ENCODE measurements at places on chromosomes 5 and 9.

GRCh38 chr9:77751341-77752091 is 103.4 kb upstream of the GNA14 start:
- peak; percentile 41 for DNase-seq

DNA sequence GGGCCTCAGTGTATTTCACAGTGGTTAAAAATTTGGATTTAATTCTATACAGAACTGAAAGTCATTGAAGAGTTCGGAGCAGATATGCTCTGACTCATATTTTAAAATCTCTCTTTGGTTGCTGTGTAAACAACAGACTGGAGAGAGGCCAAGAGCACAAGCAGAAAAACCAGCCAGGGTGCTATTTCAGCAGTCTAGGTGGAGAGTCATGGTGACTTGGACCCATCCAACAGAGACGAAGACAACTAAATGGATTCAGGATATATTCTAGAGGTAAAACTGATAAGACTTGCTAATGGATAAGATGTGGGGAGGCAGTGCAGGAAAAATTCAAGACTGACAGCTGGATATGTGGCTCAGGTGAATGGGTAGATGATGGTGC is 168.9 kb downstream of the MAPKAP1 start:
- no peak for DNase-seq

GRCh38 chr5:97127727-97128126 is 14.7 kb downstream of the LIX1 start:
- DNase-seq = no peak

DNA sequence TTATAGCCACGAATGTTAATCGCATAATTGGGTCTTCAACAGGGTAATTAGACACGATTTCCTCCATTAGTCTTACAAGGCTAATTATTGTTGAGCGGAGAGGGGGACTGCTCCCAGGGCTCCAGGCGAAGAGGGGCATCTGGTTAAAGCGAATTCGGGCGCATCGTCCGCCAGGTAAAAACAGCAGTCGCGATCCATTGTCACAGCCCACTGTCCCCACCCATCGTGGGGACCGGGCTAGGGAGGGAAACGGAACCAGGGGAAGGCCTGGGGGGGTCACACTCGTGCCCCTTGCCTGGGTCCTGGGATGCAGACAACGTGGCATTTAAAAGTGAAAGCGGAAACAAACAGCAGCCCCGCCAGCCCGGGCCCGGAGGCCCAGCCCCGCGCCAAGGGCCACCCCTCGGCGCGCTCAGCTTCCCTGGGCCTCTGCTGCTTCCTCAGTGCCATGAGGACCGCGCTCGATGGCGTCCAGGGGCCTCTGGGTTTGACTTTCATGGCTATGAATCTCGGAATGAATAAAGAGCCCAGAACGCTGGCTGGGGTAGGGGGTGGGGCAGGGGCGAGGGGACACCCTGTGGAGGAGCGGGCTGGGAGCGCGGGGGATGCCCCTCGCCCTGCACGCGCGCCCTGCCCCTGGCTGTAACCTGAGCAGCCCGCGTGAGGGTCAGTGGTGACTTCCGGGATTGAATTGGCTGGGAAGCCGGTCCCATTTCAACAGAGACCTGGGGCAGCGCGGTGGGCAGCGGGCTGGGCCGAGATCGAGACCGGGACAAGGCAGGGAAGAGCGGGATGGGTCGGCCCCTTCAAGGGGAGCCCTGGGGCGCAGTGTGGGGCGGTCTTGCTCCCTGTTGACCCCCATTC is 99.9 kb downstream of the GTF3C4 start:
- peak; percentile 61 for DNase-seq

GRCh38 chr9:85142968-85143367 is 473.4 kb downstream of the NTRK2 start:
- DNase-seq = no peak

Measured in ELF-1 (cell line).